ENCODE measurements at places on chromosomes 5 and 9.

DNA sequence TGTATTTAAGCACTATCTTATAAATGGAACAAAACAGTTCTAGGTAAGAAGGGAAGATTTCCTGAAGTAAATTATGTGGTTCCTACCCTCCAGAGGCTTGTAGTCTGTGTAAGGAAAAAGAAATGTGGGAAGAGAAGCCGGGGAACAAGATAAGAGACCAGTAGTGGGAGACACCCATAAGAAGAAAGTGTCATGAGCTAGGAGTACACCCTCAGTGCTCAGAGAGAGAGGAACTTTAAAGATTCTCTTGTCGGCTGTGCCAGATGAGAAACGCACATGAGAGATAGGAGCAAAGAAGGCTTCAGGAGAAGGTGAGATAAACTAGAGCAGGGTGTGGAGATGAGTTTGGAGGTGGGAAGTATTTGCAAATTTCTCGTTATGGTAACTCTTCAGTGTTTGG is 18.1 kb downstream of the SLC36A1 start:
- no peak for DNase-seq

- no peak for DNase-seq
These were observed 148.2 kb downstream of the FBXL17 start for GRCh38 chr5:108233617-108234155.

DNA sequence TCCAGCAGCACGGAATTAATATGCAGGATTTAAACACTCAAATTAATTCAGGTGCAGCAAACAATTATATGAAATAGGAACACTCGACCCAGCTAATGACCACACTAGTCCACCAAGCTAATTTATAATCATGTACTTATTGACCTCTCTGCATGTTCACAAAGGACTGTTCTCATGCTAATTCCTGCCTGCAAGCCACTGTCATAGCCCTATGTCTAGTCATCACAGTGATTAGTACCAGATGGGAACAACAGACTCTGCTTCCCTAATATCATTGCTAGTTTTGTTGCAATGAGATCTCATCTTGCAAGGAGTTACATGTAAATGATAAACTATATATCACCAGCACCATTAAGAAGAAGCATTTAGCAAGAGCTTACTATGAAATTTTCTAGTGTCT is 553.0 kb upstream of the GRAMD2B start:
- DNase-seq: no peak

DNA sequence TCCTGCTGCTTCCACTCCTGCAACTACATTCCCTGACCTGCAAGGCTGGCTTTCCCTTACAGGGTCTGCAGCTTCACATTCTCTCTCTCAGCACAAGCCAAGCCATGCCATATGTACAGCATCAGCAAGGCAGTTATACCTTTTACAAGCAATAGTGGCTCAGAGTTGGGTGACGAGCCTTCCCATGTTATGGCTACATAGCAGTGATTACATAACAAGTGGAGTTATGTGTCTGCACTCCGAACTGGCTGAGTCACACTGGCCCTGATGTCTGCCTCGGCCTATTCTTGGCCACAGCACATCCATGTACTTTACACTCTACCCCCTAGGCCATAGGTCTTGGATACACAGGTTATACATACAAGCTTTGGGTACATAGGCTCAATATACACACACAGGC is 52.0 kb upstream of the SNCAIP start:
- DNase-seq: no peak

- no peak for DNase-seq
These were observed 76.6 kb downstream of the ZNF618 start for GRCh38 chr9:113952676-113953075.

GRCh38 chr5:76809141-76809540 is 9.7 kb upstream of the F2RL1 start:
- no peak for DNase-seq

DNA sequence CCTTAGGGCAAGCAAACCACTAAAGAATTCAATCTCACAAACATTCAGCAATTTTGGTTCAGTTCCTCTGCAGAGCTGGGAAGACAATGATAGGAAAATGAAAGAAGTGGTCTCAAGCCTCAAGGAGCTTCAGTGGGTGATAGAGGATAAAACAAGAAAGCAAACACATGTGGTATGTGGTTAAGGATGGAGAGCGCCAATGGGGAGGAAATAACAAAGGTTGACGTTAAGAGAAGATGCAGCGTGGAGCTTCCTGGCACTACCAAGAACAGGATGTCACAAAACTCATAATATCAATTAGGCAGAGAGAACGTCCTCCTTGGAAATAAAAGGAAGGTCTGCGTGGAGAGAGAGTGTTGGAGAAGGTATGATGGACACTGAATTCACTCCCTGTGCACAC is 411.4 kb upstream of the DAP start:
- no peak for DNase-seq

DNA sequence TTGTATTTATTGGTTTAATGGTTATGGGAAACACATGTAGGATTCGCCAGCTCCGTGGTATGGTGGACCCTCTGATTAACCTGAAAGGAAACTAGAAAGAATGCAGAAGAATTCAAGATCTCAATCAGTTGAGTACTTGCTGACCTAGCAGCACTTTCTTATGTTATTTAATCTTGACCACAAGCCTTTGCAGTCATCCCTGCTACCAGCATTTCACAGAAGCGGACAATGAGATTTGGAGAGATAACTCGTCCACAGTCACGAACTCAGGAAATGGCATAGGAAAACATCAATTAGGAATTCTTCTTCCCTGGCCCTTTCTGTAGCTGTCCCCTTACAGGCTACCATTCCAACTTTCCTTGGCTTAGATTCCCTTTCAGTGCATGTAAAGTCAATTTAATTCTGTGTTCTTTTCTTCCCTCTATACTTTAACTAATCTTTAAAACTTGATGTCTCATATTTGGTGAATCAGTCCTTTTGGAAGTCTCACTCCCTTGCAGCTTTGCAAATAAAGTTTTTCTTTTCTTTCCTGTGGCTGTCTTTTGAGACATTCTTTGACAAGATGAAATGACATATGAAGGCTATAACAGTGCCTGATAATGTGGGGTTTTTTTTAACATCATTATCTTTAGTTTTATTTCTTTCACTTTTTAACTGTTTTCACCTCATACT is 1.3 kb upstream of the SLC44A1 start:
- DNase-seq: no peak

DNA sequence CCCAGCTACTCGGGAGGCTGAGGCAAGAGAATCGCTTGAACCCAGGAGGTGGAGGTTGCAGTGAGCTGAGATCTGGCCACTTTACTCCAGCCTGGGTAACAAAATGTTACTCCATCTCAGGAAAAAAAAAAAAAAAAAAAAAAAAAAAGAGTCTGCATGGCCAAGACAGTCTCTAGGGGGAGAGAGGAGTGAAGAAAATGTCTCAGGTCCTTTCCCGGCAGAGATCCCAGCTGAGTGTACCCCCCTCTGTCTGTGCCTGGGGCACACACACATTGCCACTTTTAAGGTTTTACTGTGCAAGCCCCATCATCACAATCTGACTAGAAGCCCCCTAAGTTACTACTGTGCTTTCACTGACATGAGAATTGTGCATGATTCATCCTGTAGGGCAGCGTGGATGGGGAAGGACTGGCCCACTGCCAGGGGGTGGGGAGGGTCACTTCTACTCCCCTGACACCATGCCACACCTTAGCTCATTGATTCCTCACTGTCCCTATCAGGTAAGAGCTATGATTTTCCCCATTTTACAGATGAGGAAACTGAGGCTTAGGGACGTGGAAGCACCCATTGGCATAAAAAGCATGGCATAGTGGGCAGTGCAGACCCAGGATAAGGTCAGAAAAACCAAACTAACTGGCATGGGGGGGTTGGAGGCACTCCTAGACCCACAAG is 102.3 kb upstream of the LARP1 start:
- DNase-seq: no peak

DNA sequence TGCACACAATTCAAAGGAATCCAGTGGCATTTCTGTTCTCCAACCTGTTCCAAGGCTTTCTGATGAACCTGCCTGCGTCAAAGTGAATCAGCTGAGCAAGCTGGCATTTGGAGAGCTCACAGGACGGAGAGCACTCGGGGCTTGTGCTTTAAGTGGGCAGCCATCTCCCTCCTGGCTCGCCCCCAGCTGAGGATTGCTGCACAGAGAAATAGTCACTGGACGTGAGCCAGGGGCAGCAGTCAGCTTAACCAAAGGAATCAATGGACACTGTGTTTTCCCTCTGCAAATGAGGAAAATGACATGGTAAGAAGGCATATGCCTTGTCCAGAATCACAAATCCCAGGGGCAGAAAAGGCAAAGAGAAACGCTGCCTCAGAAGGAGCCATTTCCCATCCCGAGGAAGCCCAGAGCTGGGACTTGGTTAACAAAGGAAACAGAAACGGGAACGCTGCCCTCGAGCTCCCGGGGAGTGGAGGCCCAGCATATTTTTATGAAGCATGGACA is 299.4 kb downstream of the ZSWIM6 start:
- DNase-seq: no peak

GRCh38 chr5:110651507-110651906 is 75.0 kb downstream of the TMEM232 start:
- no peak for DNase-seq

- DNase-seq: no peak
These were observed 172.1 kb upstream of the DAP start for GRCh38 chr5:10933121-10933520.

DNA sequence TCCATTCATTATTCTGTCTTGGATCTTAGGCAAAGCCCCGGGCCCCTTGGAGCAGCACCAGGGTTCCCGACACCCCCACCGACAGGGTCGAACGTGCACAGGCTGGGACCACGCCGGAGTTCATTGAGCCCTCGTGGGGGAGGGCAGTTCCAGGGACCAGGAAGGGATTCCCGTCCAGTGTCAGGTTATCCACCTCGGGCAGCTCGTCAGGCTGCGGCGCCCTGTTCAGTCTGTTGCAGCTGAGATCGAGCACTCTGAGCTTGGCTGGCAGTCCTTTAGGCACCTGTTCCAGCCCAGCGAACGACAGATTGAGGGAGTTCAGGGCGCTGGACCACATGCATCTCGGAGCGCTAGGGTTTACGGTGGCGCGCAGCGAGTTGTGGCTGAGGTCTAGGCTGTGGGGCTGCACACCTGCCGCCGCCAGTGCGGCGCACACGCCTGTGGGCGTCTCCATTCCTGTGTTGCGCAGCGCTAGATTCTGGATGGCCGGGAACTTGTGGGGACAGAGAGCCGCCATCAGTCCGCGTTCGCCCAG is 1.1 kb downstream of the CD14 start:
- DNase-seq: peak; percentile 27

GRCh38 chr9:108443741-108444140 is 412.0 kb downstream of the ACTL7B start:
- DNase-seq: no peak

- no peak for DNase-seq
These were observed 502.8 kb upstream of the PAPPA start for GRCh38 chr9:115650768-115651167.

- DNase-seq: no peak
These were observed 917.0 kb downstream of the CDH9 start for GRCh38 chr5:26121338-26121737.

- DNase-seq: no peak
These were observed 2104.1 kb upstream of the ACO1 start for GRCh38 chr9:30280229-30280900.

- no peak for DNase-seq
These were observed 273.4 kb downstream of the NR3C1 start for GRCh38 chr5:143129910-143130612.

DNA sequence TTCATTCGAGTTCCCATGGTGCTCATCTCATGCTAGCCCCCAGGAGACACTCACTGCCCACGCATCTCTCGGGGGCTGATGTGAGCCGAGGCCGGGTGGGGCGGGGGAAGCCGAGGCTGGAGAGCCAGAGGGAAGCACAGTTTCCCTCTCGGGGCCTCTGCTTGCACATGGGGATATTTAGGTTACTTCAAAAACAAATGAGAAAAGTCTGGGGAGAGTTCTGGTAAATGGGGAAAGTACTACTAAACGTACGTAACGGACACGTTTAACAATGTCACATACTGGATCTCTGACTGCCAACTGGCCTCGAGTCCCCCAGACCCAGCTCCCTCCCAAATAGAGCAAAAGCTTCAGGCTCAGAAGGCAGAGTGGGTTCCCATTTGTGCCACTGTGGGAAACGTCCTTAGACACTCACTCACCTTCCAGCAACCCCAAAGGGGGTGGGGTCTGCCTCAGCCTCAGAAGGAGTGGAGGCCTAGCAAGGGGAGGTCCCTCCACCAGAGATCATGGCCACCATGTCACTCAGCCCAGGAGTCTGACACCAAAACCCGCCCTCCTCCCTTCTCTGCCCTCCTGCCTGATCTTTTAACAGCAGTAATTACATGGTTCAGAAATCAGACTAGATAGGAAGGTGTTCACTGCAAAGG is 33.8 kb upstream of the NTNG2 start:
- DNase-seq: no peak

- DNase-seq: no peak
These were observed 1864.7 kb upstream of the ACO1 start for GRCh38 chr9:30519756-30520155.

GRCh38 chr5:32029261-32029660 is 144.9 kb downstream of the GOLPH3 start:
- DNase-seq: no peak

DNA sequence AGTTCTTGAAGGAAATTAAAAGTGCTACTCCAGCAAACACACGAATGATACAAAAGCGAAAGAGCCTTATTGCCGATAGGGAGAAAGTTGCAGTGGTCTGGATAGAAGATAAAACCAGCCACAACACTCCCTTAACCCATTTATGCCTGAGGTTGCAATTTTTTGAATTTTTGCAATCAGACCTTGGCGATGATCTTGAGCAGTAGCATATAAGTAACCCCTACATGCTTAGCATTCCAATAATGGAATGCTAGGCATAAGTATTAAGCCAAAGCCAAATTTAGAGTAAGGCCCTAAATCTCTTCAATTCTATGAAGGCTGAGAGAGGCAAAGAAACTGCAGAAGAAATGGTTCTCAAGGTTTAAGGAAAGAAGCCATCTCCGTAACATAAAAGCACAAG is 153.5 kb downstream of the SLC28A3 start:
- DNase-seq: no peak

GRCh38 chr5:158716668-158717067 is 383.0 kb downstream of the EBF1 start:
- DNase-seq: no peak

DNA sequence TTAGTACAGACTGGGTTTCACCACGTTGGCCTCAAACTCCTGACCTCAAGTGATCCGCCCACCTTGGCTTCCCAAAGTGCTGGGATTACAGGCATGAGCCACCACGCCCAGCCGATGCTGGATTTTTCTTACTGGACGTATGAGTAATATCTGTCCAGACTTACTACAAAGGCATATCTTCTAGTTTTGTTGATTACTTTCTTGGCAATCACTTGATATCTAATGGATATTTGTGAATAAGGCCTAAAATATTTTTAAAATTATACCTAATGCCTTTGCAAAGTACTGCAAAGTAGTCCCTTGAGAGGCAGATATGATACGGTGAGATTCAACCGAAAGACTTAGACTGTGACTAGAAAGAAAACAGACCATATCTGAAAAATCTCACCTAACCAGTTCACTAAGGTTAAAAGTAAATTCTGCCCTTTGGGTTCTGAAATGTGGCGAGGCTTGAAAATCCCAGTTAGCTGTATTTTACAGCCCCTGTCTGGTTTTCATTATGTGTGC is 152.1 kb downstream of the GNAQ start:
- DNase-seq: no peak

DNA sequence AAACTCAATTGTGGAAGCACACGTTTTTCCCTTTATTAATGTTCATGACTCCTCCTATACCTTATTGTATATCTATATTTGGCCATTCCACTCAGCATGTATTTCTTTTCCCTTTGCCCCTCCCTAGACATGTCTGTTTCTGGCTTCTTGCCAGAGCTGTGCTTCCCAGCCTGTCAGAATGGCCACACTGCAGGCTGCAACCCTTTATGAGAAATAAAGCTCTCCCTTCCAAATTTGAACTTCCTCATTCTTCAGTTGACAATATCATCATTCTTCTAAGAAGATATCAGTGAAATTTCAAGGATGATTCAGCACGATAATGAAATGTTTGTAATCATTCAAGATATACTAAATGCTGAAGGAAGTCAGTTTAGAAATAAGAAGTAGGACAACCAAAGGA is 107.6 kb upstream of the PRSS3 start:
- DNase-seq: peak; percentile 26

Data from CD4-positive, alpha-beta T cell treated with Interferon gamma for 1 hour (primary cell).